ENCODE measurements at places on chromosomes 2 and 18. TPM values are rescaled to one million over a fixed set of nuclear protein-coding genes. Genes with fewer than 3 reads are reported as not detected.

SCN1A gene
- total RNA-seq, result not detected

GPBAR1 gene
- 0.16 TPM for total RNA-seq

GLI2 gene
- total RNA-seq, result under 0.01 TPM

EXOC6B gene
- total RNA-seq, result 27.4 TPM

POMC gene
- total RNA-seq, result 0.76 TPM
